HTR-8/SVneo (cell line): ENCODE measurements at places on chromosomes 12 and 14.

- no peak for DNase-seq
Observed at GRCh38 chr12:58883576-58884334, 36.5 kb downstream of the LRIG3 start.

GRCh38 chr12:95335948-95336347 lies 118.3 kb downstream of the VEZT start:
- DNase-seq = no peak

GRCh38 chr12:3928538-3929184 lies 55.5 kb upstream of the PARP11 start:
- DNase-seq = no peak

GRCh38 chr14:51822499-51822898 lies 37.9 kb upstream of the GNG2 start:
- DNase-seq = no peak

- DNase-seq = no peak
Observed at GRCh38 chr12:130972586-130972950, 18.9 kb downstream of the ADGRD1 start.

DNA sequence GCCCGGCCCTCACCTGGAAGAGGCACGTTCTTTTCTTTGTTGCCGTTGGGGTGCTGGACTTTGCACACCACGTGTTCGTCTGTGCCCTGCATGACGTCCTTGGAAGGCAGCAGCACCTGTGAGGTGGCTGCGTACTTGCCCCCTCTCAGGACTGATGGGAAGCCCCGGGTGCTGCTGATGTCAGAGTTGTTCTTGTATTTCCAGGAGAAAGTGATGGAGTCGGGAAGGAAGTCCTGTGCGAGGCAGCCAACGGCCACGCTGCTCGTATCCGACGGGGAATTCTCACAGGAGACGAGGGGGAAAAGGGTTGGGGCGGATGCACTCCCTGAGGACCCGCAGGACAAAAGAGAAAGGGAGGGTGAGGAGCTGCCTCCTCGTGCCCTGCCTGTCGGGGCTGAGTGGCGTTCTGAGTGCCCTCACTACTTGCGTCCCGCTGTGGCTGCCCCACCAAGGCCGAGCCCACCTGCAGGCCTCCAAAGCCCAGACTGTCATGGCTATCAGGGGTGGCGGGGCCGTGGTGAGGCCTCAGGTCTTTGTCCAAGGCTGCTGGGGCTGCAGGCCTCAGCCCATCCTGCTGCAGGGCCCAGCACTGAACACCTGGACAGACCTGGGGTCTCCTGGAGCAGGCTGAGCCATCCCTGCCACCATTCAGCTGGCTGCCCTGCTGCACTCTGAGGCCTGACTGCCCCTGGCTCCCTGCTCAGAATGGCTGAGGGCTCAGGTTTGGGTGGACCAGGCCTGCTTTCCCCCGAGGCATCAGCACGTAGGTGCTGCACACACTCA lies 329.7 kb downstream of the TMEM121 start:
- DNase-seq = no peak

GRCh38 chr12:5534426-5535199 lies 102.7 kb downstream of the NTF3 start:
- DNase-seq = no peak

GRCh38 chr14:89650077-89650978 lies 233.3 kb upstream of the FOXN3 start:
- DNase-seq = no peak

DNA sequence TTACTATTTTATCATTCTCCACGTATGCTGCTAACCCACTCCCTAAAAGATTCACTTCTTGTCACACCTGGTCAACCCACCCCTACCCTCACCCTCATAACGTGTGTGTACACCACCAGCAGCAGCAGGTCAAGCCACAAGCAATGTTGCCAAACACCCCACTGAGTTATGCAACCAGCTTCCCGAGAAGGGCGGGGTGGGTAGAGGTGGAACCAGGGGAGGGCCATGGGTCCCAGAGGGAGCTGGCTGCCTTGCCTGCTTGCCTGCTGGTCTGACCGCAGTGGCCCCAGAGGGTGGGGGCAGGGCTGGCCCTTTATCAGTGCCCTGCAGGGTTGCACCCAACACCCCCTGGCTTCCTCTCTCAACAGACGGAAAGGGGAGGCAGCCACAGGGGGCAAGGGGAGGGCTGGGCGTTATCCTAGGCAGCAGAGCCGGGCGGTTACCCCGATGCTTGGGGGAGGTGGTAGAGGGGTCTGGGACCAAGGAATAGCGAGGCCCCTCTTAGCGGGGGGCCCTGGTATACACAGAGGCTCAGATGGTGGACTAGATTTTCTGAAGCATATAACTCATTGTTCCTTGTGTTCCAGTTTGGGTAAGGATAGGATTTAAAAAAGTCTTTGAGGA lies 3.5 kb upstream of the NFE2 start:
- peak; percentile 79 for DNase-seq

DNA sequence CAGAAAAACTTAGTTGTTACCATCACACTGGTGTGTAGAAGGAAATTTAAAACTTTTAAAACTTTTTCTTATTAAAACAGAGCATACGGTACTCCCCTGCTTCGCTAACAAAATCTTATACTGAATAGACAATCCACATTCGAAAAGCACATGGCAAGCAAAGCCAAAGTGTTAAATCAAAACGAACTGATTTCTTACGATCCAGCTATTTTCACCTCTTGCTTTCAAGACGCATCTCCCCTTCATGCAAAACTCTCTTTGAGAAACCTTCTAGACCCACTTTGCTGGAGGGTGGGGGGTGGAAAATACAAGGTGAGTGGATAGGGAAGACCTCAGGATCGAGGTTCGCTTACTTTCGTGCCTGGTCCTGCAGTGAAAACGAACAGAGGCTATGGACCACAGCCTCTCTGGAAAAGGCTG lies 328 bp downstream of the INTS13 start:
- DNase-seq = no peak

GRCh38 chr12:121957861-121958515 lies 39.6 kb downstream of the CFAP251 start:
- no peak for DNase-seq

DNA sequence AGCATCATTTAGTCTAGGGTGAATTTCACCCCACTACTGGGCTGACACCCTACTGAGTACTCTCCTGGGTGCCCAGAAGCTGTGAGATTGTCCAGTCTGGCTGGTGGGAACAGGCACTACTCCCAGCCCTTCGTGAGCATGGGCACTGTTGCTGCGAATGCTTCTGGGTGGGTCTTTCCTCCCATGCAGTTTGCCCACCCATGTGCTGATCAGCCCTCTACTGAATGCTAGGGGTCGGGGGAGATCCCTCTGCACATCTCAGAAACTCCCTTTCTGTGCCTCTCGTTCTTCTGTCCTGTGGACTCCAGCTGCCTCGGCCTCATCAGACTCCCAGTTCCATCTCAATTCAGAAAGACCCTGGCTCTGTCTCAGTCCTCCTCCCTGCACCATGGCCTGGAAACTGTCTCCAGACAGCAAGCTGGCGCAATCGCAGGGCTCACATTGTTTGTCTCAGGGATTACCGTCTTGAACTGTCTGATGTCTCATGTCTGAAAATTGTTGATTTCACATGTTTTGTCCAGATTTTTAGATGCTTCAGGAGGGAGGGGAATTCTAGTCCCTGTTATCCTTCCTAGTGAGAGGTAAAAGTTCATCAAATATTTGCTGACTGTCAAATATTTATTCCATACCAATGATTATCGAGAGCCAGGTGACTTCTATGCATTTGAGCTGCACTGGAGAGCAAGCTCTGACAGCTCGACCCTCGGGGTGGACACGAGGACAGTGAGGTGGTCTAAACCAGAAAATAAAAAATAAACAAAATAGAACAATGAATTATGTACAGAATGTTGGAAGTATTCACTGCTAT lies 316.6 kb upstream of the RTL1 start:
- no peak for DNase-seq

GRCh38 chr12:119683413-119683812 lies 15.5 kb downstream of the PRKAB1 start:
- DNase-seq = no peak

- DNase-seq = no peak
Observed at GRCh38 chr12:19236656-19237055, 107.1 kb downstream of the PLEKHA5 start.

DNA sequence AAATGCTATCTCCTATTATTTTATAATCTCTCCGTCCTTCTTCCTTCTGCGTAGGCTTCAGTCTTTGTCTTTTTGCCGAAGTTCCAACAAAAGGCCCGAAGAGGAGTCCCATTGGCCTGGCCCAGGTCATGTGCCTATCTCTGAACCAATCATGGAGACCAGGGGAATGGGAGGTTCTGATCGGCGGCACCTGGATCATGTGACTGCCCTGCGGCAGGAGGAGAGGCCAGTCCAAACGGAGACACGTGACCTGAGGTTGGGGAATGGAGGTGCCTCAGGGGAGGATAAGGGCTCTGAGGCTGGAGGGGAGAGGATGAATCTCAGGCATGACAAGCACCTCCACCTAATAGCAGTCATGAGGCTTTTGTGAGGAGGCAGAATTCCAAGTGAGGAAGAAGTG lies 86.0 kb downstream of the AACS start:
- DNase-seq = no peak

DNA sequence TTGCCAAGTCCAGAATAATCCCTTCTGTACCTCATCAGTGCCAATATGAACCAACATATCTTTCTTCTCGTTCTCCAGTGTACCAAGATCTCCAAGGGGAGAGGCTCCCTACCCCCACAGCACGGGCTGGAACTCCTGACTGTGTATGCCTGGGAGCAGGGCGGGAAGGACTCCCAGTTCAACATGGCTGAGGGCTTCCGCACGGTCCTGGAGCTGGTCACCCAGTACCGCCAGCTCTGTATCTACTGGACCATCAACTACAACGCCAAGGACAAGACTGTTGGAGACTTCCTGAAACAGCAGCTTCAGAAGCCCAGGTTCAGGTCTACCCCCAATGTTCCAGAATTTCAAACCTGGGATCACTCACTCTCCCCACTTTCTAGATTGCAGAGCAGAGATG lies 10.5 kb upstream of the OAS2 start:
- DNase-seq = no peak

GRCh38 chr14:75705014-75705413 lies 44.0 kb downstream of the TTLL5 start:
- DNase-seq = no peak

GRCh38 chr12:6872073-6873048 lies 742 bp downstream of the SPSB2 start:
- peak; percentile 93 for DNase-seq

- no peak for DNase-seq
Observed at GRCh38 chr12:17060260-17060659, 454.3 kb upstream of the LMO3 start.

DNA sequence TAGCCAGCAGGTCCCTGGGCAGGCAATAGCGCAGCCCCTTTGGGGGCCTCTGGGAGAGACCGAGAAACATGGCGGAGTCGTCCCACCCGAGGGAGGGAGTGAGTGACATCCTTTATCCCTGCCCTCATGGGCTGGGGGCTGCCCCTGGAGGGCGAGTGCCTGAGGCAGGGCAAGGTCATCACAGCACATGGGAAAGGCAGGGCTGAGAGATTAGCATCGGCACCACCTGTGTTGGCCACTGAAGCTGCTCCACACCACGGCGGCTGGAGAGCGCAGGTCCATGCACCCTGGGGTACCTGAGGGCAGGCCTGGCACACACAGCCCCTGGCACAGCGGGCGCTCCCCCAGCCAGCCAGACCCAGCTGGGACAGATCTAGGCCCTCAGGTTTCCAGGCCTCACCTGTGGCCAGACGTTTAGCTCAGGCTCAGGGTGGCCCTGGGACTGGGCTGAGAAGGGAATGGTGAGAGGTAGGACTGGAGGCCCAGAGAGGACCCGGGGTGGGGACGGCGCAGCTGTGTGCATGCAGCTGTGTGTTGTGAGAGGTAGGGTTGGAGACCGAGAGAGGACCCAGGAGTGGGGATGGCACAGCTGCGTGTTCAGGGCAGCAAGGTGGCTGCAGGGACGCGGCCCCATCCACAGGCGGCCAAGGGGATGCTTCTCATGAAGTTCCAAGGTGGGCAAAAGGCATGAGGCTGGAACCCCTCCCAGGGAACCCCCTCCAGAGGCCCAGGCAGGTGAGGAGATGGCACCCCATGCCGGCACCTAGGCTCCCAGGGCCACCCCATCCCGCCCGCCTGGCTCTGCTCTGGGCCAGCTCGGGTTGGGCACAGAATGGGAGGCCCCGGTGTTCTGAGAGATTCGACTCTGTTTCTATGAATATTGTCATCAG lies 74.1 kb downstream of the KIF26A start:
- no peak for DNase-seq

DNA sequence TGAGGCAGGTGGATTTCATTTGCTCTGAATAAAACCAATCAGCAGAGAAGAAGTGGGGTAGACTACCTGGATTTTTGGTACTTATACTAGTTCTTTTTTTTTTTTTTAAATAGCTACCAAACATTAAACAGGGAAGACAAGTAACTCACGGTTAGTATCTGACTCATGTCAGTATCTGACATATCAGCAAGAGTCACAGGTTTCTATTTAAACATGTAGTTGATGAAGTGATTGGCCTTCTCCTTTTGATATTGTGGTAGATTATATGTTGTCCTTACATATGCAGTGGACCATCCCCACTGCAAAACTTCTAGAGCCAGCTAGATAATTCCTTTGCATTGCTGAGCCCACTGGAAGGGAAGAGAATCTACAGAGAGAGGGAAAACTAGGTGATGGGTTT lies 208.0 kb downstream of the ANO6 start:
- no peak for DNase-seq

DNA sequence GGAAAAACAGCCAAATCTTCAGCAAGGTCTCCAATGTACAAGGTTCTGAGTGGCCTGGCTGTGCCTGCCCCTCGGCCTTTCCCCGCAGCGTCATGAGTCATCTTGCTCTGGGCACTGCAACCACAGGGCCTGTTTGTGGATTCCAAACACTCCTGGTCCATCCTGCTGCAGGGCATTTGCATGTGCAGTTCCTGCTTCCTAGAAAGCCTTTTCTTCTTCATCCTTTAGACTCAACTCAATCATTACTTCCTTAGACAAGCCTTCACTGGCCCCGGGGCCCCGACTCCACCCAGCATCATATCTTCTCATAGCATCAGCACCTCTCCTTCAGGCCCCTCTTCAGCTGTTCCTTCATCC lies 101.8 kb upstream of the EGLN3 start:
- DNase-seq = no peak

- no peak for DNase-seq
Observed at GRCh38 chr14:79057333-79057732, 887.2 kb downstream of the NRXN3 start.

- DNase-seq = no peak
Observed at GRCh38 chr12:121953117-121953692, 34.8 kb downstream of the CFAP251 start.

- DNase-seq = peak; percentile 2
Observed at GRCh38 chr14:48725051-48725734, 861.0 kb downstream of the RPS29 start.

DNA sequence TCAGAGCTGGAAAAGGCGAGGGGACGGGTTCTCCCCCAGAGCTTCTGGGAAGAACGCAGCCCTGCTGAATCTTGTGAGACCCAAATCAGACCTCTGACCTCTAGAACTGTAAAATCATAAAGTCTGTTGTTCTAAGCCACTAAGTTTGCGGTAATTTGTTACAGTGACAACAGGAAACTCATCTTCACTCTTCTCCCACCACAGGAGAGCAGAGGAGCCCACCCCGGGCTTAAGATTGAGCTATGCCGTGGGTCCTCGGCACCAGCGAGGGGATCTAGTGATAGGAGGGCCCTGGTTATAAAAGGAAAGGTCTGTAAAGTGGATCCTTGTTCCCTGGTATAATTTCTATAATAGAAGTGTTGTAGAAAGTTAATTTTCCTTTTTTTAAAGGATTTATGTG lies 7.6 kb downstream of the MLXIP start:
- DNase-seq = no peak

- no peak for DNase-seq
Observed at GRCh38 chr12:115752156-115752555, 525.3 kb downstream of the MED13L start.
